EL (cell line): ENCODE measurements at places on chromosomes 3 and 15.
A peak's percentile ranks its signal among the peaks of the same experiment; 100 is the strongest.

DNA sequence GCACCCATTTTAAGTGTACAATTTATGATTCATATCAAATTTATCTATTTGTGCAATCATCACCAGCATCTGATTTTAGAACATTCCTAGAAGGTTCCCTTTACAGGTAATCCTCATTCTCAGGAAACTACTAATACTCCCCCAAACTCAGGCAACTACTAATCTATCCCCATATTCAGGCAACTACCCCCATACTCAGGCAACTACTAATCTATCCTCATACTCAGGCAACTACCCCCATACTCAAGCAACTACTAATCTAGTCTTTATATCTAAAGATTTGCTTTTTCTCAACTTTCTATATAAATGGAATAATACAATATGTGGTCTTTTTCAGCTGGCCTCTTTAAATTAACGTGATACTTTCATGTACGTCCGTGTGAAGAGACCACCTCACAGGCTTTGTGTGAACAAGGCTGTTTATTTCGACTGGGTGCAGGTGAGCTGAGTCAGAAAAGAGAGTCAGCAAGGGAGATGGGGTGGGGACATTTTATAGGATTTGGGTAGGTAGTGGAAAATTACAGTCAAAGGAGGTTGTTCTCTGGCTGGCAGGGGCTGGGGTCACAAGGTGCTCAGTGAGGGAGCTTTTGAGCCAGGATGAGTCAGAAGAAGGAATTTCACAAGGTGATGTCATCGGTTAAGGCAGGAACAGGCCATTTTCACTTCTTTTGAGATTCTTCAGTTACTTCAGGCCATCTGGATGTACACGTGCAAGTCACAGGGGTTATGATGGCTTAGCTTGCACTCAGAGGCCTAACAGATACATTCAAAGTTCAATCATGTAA, 1444.5 kb upstream of the CADM2 start:
- DNase-seq = no peak

- no peak for DNase-seq
These were observed 672.7 kb upstream of the NAALADL2 start for GRCh38 chr3:174186377-174186989.

- no peak for DNase-seq
These were observed 104.8 kb upstream of the RAD18 start for GRCh38 chr3:9068051-9068450.

- DNase-seq = no peak
These were observed 17.5 kb downstream of the GASK1A start for GRCh38 chr3:42996633-42997075.

GRCh38 chr3:17500618-17501017, 241.8 kb downstream of the TBC1D5 start:
- peak; percentile 38 for DNase-seq

- no peak for DNase-seq
These were observed 1.1 kb upstream of the GABRB3 start for GRCh38 chr15:26773917-26774316.

DNA sequence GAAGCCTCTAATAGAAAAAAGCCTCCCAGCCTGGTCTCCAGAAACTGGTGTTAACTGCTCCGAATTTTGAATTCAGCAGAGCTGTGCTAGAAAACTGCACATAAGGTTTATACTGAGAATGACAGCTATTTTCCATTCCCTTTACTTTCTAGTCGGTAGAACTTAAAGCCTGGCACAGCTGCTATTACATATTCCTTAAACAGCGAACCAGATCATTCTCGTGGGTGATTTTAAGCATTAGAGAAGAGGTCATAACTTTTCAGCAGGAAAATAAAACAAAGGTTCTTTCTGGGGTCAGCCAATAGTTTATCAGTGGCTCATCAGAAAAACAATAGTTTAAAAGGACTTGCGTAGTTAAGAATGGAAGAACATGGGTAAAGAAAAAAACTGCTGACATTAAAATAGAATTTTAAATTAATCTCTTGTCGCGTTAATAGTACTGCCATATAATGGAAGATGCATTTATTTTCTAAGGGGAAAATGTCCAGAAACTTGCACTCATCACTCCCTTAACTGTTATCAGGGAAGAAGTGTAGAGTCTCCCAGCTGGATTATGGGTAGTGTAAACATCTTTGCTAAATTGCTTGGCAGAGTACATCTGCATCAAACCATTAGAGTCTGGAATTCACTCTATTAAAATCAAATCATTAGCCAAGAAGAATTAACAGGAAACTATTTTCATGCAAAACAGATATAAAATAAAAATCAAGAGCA, 7.9 kb downstream of the VGLL4 start:
- no peak for DNase-seq

- no peak for DNase-seq
These were observed 102.6 kb downstream of the ALDH1A2 start for GRCh38 chr15:57962887-57963286.

DNA sequence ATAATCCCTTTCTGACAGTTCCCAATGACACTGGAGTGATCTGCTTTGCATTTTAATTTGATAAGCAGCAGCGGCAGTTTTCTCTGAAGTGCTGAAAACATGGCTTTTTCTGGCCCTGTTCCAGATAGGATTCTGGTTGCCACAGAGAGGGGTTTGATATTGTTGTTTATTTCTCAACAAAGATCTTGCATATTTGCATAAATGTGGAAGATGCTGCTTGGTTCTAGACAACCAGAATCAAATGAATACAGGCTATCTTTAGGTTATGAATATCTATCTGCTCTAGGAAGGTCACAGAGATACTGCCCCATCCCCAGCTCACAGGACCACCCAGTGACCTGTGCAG, 137.1 kb downstream of the ZNF609 start:
- DNase-seq = no peak

- no peak for DNase-seq
These were observed 57.2 kb downstream of the GPR156 start for GRCh38 chr3:120227710-120228347.

GRCh38 chr3:64174328-64174727, 50.9 kb downstream of the PRICKLE2 start:
- DNase-seq = peak; percentile 52

DNA sequence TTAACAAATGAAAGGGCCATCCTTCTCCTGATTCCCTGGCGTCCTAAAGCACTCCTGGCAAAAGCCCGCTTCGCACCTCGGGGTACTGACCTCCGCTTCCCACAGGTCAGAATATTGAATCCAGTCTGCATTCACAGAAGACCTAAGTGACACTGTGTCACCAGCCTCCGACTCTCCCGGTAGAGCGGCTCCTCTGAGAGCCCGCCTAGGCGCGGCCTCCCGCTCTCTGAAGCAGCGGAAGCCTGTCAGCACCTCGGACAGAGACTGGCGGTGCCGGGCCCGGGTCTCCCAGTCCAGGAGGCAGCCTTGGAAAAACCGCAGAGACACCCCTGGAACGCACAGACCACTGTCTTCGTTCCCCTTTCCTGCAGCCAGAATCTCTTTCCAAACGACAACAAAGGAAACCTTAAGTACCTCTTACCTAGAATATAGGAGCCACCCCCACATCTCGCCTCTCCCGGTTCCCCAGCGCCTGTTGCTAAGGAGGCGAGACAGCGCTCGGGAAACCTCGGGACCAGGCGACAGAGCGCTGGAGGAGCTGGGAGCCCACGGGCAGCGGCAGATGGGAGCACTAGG, 1.2 kb downstream of the GABRB3 start:
- DNase-seq = no peak

DNA sequence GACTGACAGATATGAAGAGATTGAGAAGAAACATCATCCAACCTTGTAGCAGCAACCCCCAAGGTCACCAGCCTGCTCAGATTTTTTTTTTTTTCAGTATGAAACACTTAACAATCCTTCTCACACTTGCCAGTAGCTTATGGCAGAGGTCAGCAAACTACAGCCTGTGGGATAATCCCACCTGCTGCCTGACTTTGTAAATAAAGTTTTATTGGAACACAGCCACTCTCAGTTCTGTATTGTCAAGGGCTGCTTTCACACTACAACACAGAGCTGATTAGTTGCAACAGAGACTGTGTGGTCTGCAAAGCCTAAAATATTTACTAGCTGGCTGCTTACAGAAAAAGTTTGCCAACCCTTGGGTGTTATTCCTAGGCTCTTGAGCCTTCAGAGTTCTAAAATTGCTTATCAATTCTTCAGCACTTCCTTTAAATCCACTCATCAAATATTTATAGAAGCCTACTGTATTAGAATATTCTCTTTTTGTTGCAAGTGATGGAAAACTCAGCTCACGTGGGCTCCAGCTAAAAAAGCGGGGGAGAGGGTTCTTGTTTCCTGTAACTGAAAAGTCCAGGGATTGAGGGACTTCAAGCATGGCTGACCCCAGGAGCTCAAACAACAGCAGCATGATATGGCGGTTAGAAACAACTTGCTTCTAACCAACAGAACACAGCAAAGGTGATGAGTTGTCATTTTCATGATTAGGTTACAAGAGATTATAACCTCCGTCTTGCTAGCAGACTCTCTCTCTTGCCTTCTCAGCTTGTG, 246.1 kb downstream of the SHQ1 start:
- DNase-seq = no peak

DNA sequence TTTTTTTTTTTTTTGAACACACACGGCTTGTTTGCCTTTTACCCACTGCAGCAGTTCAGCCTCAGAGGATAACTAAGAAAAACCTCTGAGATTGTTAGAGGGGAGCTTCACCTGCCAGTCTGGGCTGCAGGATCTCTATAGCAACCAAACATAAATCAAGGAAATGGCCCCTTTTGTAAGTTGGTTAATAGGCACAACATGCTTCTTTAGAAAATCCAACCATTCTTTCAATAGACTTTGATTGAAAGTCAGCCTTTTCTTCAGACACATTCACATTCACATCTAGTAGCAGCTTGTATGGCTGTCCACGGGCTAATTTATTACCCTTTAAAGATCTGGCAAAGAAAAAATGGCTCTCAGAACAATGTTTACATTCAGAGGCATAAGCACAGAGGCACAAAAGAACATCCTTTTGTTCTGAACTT, 136.6 kb upstream of the RARB start:
- no peak for DNase-seq

DNA sequence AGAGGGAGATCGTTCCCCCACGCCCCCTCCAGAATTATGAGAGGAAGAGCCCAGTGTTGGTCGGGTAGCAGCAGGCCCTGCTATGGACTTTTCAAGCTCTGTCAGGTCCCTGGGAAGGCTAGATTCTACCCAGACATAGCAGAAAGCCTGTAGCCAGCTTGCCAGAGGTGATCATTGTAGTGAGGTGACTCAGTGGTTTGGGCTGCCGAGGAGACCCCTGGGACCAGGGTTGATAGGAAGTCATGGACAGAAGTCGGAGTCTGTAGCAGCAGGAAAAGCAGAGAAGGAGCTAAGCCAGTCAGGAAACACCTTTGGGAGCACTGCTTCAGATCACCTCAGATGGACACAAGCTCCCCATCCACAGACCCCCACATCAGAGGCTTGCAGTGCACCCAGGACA, 67.7 kb downstream of the CCNL1 start:
- no peak for DNase-seq

DNA sequence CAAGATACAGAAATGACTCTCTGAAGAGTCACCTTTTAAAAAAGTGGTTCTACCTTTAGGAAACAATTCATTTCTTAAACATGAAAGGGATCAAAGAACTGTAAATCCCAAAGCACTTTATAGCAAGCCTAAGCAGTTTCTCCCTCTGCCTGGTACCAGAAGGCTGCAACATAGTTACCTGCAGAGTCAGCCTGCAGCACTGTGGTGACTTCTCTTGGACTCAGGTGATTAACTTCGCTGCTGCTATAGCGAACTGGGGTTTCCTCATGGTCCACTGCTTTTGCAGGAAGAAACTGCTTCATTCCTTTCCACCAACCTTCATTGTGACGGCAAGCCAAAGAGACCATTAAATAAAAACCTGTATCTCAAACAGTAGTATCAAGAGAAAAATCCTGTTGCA, 37.3 kb downstream of the ST3GAL6 start:
- DNase-seq = no peak

DNA sequence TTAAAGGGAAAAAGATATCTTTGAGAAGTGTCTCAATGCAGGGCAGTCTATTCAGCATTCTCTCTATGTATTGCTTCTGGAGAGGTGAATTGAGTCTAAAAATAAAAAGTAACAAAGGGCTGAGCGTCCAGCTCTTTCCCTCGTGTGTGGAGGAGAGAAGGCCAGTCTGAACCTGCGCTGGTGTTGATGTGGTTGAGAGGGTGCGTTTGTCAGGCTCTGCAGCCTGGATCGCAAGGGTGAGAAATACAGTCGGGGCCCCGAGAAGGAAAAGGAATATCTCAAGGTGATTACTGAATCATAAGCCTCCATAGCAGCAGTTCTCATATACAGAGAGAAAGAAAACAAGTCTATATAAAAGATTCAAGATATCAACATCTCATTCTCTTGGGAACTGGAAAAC, 494.1 kb upstream of the MDFIC2 start:
- DNase-seq = no peak

- DNase-seq = no peak
These were observed 27.8 kb downstream of the IL5RA start for GRCh38 chr3:3082234-3082924.

GRCh38 chr3:137763594-137763938, 549 bp upstream of the SOX14 start:
- no peak for DNase-seq

DNA sequence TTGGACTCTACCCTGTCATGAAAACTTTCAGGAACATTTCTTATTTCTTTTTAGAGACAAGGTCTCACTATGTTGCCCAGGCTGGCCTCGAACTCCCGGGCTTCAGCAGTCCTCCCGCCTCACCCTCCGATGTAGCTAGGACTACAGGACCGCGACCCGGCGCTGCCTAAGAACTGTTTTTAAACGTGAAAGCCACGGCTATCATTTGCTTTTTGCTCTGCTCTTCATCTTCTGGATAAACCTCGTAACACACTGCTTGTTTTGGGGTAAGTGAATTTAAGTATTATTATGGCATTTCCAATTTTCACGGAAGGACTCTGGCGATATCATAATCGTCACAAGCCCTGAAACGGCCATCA, 14.3 kb upstream of the CCNL1 start:
- no peak for DNase-seq

DNA sequence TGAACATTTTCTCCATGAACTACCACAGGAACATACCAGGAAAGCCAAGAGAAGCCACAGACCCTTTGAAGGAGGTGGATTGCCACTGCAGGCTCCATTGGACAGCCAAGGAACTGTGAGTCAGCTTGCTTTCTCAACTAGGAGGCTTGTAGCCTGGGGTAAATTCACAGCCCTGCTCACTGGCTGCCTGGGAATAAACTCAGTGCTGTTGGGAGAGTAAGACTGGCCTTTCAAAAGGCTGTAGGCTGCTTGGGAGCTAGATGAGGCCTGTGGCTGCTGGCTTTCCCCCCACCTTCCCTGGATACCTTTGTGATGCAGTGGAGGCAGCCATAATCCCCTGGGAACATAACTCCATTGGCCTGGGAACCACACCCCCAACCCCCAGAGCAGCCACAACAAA, 223.5 kb upstream of the RBMS3 start:
- peak; percentile 71 for DNase-seq
